CD14-positive monocyte (primary cell): ENCODE measurements at places on chromosomes 5 and 9.

DNA sequence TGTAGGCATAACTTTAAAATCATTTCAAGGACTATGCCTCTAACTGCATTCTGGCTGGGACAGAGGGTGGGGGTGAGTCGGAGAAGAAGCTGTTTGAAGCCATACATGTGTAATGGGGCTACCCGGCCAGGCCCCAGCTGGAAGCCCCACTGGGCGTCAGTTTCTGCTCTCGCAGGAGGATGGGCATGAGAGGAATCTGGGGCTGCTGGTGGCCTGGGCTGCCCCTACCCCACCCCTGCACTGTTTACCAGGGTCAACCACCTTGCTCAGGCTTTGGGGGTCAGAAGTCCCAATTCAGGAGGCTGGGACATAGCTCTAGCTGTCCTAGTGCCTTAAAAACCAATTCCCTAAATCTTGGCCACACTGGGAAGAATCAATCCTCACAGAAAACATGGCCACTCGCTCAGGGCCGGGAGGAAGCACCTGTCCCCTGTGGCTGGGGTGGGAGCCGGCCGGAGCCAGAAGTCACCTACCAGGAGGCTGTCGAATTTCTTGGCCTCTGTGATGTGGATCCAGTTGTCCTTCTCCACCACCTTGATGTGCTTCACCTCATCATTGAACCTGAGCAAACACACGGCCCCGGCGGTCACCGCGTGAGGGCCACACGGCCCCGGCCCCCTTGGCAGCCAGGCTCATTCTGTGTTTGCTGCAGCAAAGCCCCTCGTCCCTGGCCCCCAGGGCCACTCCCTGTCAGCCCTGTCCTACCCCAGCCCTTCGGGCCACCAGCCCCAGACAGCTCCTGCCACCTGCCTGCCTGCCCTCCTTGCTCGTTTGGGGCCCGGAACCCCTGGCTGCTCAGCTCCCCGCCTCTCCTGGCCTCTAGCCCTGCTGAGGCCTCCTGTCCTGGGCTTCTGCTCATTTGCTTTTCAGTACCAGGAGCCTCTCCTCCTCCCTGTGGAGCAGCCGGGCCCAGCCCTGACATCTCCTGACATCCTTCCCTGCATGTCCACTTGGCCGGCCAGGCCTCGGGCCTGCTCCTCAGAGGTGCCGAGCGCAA, 33.6 kb upstream of the SARDH start:
- no peaks in the 10 kb centered on the region for H3K27me3 ChIP-seq
- peaks cover 66% of the 10 kb centered on the region for H3K36me3 ChIP-seq
- H3K27ac ChIP-seq: no peak overlapping the region
- H3K4me3 ChIP-seq: no peak overlapping the region
- DNase-seq: no peak

- H3K4me1 ChIP-seq: no peaks in the 10 kb centered on the region
- no peaks in the 10 kb centered on the region for H3K27me3 ChIP-seq
- no peak for DNase-seq
Measured at GRCh38 chr9:37549527-37549926, 26.7 kb downstream of the FBXO10 start.

- no peak overlapping the region for H3K4me3 ChIP-seq
- no peaks in the 10 kb centered on the region for H3K27me3 ChIP-seq
- no peak overlapping the region for H3K27ac ChIP-seq
- peaks cover 7% of the 10 kb centered on the region for H3K4me1 ChIP-seq
Measured at GRCh38 chr5:53023969-53024368, 34.8 kb downstream of the ITGA2 start.

DNA sequence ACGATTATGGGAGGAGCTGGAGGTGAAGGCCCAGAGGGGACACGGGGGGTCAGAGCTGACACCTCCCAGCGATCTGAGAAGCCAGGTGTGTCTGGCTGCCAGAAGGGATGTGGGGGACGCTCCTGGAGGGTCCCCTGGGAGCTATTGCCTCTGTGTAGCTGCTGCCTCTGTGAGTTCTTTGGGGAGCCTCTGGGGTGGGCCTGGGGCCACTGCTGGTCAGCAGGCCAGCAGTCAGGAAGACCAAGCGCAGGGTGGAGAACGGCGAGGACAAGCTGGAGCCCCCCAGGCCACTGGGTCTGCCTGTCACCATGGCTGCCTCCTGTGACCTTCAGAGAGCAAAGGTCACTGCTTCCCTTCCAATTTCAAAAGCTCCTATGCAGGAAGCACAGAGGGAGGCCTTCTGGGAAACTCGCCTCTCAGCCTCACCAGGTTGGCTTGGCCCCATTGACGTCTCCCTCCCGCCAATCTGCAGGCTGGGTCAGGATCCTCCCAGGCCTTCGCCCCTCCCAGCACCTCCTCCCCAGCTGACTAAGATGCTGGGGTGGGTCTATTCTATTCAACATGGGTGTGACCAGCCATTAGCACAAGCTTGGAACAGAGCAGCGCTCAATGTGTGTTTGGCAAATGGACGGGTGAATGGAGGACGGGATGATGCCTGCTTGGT, 126.4 kb downstream of the GAPVD1 start:
- H3K36me3 ChIP-seq: no peaks in the 10 kb centered on the region
- DNase-seq: no peak
- no peaks in the 10 kb centered on the region for H3K27me3 ChIP-seq
- H3K27ac ChIP-seq: no peak overlapping the region
- no peak overlapping the region for H3K4me3 ChIP-seq

DNA sequence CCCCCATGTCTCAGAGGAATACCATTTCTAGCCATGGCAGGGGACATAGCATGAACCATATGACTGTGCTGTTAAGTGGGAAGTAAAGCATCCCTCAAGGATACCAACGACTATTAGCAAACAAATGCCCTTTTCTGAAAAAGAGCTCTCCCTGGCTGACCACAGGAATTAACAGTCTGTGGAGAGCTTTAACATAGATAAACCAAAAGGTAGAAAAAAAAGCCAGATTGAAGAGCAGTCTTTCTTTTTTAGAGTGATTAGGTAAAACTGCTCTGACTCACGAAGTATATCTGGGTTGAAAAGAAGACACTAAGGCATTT, 532.7 kb upstream of the DMAC1 start:
- no peak overlapping the region for H3K4me3 ChIP-seq
- H3K27ac ChIP-seq: no peak overlapping the region
- DNase-seq: no peak
- H3K4me1 ChIP-seq: no peaks in the 10 kb centered on the region

DNA sequence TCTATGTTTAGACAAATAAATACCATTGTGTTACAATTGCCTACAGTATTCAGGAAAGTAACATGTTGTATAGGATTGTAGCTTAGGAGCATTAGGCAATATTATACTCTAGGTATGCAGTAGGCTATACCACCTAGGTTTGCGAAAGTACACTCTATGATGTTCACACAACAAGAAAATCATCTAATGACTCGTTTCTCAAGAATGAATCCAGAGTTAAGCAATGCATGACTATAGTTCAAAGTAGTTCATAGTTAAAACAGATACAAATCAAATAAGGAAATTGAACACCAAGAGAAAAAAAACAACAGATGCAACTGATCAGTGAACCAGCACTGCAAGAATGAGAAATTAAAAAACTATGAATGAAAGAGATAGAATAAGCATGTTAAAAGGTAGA, 27.6 kb upstream of the ABLIM3 start:
- peaks cover 8% of the 10 kb centered on the region for H3K4me1 ChIP-seq
- H3K27ac ChIP-seq: no peak overlapping the region
- no peak for DNase-seq
- no peaks in the 10 kb centered on the region for H3K27me3 ChIP-seq
- no peaks in the 10 kb centered on the region for H3K36me3 ChIP-seq

DNA sequence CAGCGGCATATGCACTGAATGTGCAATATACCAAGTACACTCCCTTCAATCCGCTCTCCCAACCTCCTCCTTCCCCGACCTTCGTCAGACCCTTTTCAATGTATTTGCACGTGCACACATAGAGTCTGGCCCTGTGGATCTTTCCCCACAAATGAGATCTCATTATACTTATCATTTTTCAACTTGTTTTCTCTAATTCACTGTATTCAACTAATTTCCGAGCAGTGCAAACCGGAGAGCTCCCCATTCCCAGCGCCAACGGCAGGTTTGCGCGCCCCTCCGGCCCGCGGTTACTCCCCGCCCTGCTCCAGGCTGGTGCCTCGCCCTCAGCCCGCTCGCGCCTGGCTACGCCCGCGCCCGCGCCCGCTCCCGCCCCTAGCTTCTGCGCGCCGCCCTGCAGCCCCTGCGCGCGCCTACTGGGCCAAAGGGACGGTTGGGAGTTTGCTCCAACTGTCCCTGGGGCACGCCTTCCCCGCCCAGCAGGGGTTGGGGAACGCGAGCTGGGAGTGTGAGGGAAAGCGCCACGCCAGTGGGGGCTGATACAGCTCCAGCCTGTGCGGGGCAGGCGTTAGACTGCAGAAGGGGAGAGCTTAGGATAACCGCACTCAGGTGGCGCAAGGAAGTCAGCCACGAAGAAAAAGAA, 3.3 kb upstream of the CDC20B start:
- H3K4me3 ChIP-seq: peak overlapping the region; percentile 30
- H3K36me3 ChIP-seq: no peaks in the 10 kb centered on the region
- peaks cover 72% of the 10 kb centered on the region for H3K27me3 ChIP-seq
- DNase-seq: peak; percentile 5

GRCh38 chr5:80198399-80198798, 57.4 kb downstream of the SERINC5 start:
- no peak overlapping the region for H3K27ac ChIP-seq
- H3K4me3 ChIP-seq: no peak overlapping the region
- H3K27me3 ChIP-seq: no peaks in the 10 kb centered on the region

DNA sequence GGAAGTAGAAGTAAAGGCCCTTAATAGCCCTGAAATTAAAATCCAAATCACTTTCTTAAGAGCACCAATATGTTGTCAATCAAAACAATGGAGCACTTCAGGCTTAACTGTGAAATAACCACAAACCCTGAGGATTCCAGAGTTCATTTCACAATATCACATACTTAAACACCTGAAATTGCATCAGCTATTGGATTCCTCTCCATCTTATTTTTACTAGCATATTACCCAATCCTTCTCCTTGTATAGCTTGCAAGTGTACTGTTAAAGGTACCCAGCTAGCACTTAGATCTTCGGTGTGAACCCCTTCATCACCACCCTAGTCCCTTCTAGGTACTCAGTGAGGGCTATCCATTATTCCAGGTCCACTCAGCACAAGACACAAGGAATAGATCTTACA, 287.3 kb downstream of the EFNA5 start:
- no peak overlapping the region for H3K27ac ChIP-seq
- DNase-seq: no peak
- no peaks in the 10 kb centered on the region for H3K36me3 ChIP-seq
- H3K4me3 ChIP-seq: no peak overlapping the region

- peaks cover 19% of the 10 kb centered on the region for H3K4me1 ChIP-seq
- no peaks in the 10 kb centered on the region for H3K36me3 ChIP-seq
- no peak for DNase-seq
- H3K27ac ChIP-seq: no peak overlapping the region
- no peaks in the 10 kb centered on the region for H3K27me3 ChIP-seq
Measured at GRCh38 chr5:124060011-124060410, 548.0 kb downstream of the CSNK1G3 start.

DNA sequence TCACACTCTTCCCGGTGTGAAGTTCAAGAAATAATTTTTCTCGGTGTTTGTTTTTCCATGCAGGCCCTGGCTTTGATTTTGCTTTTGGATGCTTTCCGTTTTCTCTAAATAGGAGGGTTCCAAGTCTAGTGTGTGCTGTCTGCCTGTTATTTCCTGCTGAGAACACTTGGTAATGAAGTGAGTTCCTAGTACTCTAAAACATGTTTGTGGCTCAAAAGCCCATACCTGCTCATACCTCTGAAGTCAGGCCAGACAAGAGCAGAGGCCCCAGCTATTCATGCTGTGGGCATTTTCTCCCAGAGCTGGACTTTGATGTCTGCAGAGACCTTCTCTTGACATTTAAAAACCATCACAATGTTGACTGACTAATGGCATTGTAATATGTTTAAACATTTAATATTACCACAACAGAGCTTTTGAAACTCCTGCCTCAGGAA, 211.2 kb downstream of the GOLPH3 start:
- DNase-seq: no peak
- H3K27ac ChIP-seq: no peak overlapping the region
- no peaks in the 10 kb centered on the region for H3K4me1 ChIP-seq
- no peak overlapping the region for H3K4me3 ChIP-seq

- no peaks in the 10 kb centered on the region for H3K27me3 ChIP-seq
- no peaks in the 10 kb centered on the region for H3K4me1 ChIP-seq
- no peak overlapping the region for H3K27ac ChIP-seq
- H3K36me3 ChIP-seq: no peaks in the 10 kb centered on the region
- DNase-seq: no peak
Measured at GRCh38 chr5:178426326-178427130, 163.7 kb downstream of the COL23A1 start.
